ENCODE measurements at places on chromosomes 1 and 21.

DNA sequence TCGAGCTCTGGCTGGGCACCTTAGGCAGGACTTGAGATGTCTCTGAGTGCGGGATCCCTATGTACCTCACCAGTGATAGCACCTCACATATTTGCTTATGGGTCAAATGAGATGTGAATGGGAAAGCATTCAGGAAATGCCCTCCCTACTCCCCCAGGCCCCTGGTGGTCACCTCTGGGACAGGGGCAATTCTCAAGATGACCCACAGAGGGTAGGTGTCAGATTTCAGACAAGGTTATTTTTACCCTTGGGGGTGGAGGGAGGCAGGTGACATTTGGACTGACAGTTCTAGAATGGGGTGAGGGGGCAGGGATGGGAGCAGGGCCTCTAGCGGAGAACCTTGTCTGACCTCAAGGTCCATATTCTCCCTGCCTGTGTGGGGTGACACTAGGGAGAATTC is 27.1 kb downstream of the ACOT11 start:
- no peak for DNase-seq

- no peak for DNase-seq
Measured at GRCh38 chr1:23288201-23288600, 55.9 kb downstream of the HNRNPR start.

DNA sequence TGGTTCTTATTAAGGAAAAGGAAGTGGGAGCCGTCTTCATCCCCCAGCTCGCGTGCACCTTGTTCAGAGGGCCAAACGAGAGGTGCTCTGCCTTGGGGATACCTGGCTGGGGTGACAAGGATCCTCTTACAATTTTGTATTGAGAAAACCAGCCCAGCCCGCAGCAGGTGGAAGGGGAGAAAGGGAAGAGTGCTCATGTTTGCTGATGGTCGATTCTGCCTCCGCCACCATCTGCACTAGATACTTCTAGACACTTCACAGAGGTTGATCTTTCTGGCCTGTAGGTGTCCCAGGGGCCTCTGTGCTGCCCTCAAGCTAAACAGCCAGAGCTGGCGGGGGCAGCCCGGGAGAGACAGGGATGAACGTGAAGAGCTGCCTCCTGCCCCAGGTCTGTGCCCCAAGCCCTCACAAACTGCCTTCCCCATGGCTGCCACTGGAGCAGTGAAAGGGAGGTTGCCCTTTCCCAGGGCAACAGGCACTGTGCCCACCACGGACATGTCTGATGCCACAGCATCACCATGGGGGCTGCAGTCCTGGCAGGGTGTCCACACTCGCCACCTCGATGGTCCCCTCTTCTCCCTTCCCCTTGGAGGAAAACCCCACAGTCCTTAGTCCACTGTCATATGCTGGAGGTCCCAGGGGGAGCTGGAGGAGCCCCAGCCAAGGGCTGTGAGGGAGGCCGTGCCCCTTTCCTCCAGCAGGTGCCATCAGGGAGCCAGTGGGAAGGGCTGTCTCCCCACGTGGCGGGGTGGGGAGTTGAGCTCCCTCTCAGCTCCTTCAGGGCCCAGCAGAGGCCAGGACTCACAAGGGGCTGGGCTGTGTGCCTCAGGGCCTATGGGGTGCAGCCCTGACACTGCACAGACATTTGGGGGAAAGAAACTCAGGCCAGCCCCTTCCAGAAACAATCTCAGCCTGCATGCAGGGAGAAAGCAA is 8.1 kb downstream of the ADPRS start:
- no peak for DNase-seq

DNA sequence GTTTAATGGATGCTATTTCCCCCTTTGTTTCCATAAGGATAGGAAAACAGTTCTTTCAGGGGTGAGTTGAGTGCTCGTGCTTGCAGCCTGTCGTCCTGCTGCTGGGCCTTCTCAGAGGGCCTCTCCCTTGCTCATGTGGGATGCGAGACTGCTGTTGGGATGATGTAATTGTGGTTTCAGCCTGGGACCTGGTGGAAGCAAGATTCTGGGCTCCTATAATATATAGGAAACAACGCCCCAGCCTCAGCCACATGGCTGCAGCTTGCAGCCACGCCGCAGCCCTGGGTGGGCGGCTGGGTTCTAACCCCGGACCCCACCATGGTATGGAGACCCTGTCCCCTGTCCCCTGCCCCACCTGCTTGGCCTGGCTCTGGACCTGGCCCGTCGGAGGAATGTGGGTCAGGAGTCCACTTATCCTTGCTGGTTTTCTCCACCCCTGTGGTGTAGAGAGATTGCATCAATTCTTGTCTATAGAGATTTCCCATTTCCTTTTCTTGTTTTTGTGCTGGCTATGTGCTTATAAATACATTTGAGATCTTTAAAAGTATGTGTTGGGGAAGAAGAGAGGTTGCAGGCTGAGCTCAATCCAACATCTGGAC is 357.8 kb downstream of the SIPA1L2 start:
- no peak for DNase-seq

DNA sequence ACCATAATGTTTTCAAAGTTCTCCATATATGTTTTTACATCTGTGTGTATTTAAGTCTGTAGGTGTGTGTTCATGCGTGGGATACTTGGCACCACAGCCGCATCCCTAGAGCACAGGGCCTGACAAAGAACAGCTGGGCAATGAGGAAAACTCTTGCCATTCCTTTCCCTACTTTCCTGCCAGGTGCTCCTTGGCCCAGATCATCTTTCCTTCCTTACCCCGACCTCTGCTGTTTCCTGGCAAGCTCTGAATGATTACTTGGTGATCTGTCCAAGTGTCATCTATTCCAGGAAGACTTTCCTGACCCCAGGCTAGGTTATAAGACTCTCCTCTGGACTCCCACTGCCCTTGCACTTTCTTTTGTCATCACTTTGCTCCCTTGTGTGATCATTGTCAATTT is 123.6 kb downstream of the ELAVL4 start:
- no peak for DNase-seq

DNA sequence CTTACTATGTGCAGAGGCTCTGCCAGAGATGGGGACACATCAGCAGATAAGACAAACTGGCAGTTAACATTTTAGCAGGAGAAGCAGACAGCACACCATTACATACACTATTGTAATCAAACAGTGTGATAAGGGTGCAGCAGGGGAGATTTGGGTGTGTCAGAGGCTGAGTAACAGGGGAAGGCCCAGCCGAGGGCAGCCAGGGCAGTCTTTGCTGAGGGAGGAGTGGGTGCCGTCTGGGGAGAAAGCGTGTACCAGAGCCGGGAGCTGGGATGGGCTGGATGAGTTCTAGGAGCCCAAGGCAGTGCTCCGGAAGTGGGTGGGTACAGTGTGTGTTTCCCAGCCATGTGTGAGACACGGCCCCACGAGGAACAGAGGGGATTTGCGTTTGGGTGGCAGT is 31.2 kb downstream of the KCNA10 start:
- DNase-seq, result no peak

DNA sequence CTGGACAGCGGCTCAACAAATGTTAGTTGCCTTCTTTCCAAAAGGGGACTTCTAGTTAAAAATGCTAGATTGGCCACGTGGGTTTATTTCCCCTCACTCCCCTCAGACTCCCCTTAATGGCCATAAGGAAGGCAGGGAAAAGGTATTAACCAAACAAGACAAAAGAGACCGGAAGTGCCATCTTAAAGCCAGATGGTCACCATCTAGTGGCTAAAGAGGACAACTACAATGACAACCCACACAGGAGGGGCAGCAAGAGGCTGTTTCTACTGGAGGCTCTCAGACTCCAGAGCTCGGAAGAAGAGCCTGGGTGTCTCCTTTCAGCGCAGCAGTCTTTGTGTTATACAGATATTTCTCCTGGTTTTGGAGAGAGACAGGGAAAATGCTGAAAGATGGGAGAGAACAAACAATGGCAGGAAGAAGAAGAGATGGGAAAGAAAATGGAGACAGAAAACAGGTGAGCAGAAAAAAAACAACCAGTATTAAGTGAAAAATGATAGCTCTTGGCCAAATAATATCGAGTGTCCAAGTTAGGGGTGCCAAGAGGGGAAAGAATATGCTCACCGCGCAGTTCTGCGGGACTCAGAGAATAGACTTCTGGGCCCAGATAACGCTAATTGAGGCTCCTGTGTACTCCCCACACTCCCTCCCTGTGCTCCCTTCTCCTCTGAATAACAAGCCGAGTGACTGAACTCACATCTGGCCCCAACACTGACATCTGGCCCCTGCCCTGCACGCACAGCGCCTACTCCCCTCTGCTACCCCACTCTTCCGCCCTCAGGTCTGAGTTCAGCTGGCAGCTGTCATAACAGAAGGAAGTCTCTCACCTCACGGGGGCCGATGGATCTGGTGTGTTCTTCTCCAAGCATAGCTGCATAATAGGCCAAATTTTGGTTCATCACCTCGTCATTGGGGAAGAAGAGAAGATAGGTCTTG is 9.6 kb downstream of the P3H1 start:
- no peak for DNase-seq

GRCh38 chr1:225808136-225808535 is 1.8 kb upstream of the EPHX1 start:
- DNase-seq, result no peak

DNA sequence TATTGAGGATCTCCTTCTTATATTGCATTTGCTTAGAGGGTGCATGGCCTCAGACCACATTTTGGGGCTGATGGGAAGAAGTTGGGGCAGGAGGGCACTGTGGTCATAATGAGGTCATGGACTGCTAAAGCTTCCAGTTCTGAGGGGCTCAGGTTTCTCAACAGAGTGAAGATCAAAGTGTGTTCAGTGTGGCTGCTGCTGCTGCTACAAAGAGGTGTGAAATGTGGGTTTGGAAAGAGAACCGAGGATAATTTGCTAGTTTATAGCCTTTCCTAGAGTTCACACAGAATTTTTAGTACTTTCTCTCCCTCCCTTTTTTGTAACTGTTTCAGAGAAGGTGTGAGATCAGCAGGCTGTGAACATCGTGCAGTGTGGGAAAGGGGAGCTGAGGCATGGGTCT is 73.3 kb downstream of the CACNA1E start:
- DNase-seq, result no peak

GRCh38 chr1:4836574-4836973 is 182.2 kb downstream of the AJAP1 start:
- DNase-seq, result no peak

GRCh38 chr1:234553240-234554188 is 56.5 kb downstream of the IRF2BP2 start:
- no peak for DNase-seq

DNA sequence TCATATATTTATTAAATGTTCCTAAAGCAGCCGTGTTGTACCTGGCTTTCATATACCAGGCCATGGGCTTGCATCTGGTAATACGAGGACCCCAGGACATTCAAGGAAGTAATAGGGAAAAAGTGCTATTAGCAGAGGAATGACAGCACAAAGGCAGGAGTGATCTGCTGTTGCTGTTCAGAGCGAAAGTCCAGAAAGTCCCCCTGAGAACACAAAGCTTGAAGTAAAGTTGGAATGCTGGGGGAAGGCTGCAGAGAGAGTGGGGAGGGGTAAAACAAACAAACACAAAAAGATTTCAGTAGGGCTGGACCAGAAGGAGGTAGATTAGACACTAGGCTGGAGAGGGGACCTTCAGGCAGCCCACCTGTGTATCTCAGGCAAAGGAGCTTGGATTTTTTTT is 94.6 kb upstream of the C8B start:
- DNase-seq, result no peak

DNA sequence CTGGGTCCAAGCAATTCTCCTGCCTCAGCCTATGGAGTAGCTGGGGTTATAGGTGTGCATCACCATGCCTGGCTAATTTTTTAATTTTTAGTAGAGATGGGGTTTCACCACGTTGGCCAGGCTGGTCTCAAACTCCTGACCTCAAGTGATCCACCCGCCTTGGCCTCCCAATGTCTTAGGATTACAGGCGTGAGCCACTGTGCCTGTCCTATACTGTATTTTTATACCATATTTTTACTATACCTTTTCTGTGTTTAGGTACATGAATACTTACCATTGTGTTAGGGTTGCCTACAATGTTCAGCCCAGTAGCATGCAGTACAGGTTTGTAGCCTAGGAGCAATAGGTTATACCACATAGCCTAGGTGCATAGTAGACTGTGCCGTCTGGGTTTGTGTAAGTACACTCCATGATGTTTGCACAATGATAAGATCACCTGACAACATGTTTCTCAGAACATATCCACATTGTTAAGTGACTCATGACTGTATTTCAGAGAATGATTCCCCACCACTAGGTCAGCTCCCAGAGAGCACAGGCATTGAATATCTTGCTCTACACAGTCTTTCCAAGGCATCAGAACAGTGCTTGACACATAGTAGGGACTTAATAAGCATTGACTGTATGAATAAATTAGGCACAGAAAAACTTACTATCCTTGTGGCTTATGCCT is 6.0 kb upstream of the CITED4 start:
- no peak for DNase-seq

- DNase-seq, result no peak
Measured at GRCh38 chr1:212982430-212983152, 32.2 kb downstream of the VASH2 start.
